ENCODE measurements at places on chromosomes 13 and 19.

DNA sequence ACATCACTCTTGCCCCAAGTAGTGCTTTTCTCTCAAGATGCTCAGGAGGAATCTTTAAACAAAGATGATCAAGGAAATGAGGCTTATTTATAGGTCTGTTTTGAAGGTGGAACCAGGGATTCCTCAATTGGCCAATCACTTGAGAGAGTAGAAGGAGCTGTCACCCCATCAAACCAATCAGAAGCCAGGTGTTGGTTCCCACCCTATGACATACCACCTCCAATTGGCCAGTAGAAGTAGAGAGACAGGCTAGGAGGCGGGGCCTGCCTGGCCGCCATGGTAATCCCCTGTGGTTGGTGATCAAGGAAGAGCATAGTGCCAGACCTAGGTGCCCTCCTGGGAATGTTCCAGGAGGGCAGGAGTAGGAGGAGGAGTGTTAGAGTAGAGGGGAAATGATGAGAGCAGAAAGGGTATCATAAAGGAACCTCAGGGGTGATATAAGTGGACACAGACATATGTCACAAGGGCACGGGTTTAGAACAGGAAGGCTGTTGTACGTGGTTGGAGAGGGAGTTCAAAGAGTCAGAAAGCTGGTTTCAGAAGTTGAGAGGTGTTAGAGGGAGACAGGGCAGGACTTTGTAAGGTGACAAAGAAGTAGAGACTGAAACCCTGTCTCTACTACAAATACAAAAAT, 10.5 kb downstream of the PMIS2 start:
- no peak for DNase-seq

GRCh38 chr13:110474713-110475112, 86.8 kb downstream of the RAB20 start:
- no peak for DNase-seq

GRCh38 chr13:113825841-113826240, 38.0 kb downstream of the GAS6 start:
- DNase-seq, result no peak

- no peak for DNase-seq
Observed at GRCh38 chr19:51127032-51127431, 2.3 kb downstream of the SIGLEC9 start.

GRCh38 chr19:38062959-38063761, 156.2 kb downstream of the SIPA1L3 start:
- DNase-seq, result no peak

DNA sequence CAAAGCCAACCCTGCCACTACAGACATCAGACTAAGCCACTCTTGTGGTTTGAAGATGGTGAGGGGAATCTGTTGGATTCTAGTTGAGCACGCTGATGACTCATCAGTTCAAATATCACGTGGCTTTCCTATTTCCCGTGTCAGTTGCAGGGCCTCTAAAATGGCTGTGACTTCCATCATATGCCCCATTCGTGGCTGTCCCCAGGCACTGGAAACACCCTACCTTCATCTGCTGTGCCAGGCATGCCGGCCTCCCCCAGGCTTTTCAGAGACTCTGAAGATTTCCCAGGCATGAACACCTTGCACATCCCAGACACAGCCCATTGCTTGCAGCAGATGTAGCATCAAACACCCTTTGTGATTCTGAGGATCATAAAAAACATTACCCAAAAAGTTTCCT, 659.9 kb downstream of the UQCRFS1 start:
- DNase-seq, result no peak
